ENCODE measurements at places on chromosomes 16 and 17.

DNA sequence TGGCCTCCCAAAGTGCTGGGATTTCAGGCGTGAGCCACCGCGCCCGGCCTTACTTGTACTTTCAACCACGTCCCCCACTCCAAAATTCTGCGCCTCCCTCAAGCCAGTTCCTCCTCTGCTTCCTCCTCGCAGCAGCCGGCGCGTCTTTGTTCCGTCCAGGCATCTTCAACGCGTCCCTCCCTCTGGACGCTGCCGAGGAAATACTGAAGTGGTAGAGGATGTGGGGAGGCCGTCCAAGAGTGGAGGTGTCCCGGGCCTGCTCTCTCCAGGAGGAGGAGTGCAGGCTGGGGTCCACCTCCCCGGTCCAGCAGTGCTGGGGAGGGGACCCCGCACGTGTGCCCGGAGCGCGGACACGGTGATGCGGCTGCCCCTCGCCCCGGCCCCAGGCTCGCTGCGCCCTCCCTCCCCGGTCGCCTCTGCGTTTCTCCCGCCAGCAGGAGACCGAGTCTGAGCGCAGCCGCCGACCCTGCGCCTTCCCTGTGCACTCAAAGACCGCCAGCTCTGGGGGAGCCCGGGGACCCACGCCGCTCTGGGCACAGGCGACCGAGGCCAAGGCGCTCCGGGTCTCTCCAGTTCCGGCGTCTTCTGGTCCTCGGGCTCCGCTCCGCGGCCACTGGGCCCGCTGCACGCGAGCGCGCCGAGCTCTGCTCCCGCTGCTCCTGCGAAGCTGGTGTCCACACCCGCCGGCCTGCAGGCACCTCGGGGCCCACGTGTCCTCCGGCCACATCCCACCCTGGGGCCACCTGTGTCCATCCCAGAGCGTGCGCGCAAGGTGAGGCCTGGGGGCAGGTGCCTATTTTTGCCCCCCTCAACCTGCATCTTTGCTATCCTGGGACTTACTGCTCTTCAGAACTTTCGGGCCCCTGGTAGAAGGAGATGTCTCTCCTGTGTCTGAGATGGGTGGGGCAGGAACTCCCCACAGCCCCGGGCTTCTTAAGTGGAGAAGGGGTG, 31.7 kb downstream of the OSBPL7 start:
- no peak for DNase-seq

- no peak for DNase-seq
Measured at GRCh38 chr16:12522334-12522733, 281.4 kb downstream of the CPPED1 start.

DNA sequence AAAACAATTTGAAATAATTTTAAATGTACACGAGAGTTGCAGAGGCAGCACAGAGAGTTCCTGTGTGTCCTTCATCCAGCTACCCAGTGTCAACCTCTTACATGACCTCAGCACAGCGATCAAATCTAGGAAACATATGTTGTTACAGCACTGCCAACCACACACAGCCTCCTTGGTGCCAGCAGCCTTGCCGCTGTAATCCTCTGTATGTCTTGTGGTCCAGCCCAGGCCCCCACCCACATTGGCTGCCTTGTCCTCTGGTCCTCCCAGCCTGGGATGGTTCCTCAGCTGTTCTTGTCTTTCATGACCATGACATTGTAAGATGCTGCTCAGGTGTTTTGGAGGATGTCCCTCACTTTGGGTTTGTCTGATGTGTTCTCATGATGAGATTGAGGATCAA, 178.0 kb downstream of the RPTOR start:
- DNase-seq: no peak

DNA sequence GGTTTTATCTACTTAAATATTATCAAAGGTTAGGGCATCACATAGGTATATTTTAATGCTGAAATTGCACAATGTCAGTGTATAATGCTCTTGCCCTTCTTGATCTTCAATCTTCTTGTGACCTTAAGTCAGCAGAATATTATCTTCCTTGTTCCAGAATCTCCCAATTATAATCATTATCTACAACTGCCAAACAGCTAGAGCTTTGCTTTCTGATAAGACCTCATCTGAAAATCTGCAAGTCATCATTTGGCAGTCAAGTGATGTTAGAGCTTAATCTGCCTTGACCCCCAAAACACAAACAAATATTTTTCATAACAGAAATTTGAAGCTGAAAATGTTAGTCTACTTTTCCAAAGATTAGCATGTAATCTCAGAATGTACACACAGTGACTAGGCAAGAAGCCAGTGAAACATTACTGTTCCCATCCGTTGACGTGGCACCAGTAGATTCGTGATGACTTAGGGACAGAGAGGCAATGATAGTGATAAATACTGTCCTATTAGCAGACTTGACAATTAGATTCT, 19.8 kb downstream of the REXO5 start:
- DNase-seq: no peak

GRCh38 chr16:70523743-70524398, at the start of gene SF3B3:
Gene SF3B3 (plus strand): TSS chr16:70523816. CDS start chr16:70526657, 2,841 bp downstream.
- DNase-seq: no peak

Data from fibroblast of skin of left quadriceps (primary cell).